ENCODE measurements at places on chromosomes 5 and 9.

- DNase-seq = no peak
These were observed 72.2 kb downstream of the ANKRD55 start for GRCh38 chr5:56160723-56161438.

GRCh38 chr5:38135486-38136039 lies 122.8 kb upstream of the EGFLAM start:
- no peak for DNase-seq

DNA sequence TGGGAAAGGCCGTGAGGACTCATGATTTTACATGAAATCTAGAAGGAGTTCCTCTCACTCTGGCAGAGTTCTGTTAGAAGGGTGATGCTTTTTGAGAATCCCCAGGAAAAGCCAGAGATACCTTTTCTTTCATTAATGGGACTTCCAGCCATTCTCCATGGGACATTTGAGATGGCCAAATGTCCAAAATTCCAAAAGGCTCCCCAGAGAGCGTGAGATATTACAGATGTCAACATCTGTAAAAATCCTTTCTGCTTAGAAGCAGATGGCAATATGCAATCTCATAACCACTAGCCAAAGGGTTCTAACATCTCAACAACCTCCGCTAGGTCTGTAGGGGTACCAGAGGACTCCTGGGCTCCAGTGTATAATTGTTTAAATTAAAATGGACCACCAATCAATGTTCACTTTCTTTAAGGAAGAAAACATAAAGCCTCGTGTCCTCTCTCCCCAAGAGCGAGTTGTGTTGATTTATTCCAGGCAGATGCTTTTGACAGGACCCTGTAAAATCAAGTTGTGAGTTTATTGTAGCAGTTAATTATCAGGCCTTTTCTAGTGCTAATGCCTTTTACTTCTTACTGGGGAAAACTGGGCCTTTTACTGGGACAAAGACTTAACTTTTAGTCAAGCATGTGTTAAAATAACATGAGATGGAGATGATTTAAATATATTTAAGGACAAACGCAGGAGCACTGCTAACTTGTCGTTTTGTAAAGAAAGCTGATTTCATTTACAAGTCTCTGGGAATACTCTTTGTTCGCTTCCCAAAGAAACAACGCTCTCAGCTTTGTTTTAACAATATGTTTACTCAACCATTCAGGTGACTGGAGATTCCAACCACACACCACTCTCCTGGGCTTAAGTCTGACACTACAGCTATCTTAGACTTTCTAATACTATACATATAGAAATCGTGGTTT lies 4.8 kb downstream of the GAS1 start:
- no peak for DNase-seq

- no peak for DNase-seq
These were observed 8.3 kb downstream of the LCN12 start for GRCh38 chr9:136960212-136960937.

DNA sequence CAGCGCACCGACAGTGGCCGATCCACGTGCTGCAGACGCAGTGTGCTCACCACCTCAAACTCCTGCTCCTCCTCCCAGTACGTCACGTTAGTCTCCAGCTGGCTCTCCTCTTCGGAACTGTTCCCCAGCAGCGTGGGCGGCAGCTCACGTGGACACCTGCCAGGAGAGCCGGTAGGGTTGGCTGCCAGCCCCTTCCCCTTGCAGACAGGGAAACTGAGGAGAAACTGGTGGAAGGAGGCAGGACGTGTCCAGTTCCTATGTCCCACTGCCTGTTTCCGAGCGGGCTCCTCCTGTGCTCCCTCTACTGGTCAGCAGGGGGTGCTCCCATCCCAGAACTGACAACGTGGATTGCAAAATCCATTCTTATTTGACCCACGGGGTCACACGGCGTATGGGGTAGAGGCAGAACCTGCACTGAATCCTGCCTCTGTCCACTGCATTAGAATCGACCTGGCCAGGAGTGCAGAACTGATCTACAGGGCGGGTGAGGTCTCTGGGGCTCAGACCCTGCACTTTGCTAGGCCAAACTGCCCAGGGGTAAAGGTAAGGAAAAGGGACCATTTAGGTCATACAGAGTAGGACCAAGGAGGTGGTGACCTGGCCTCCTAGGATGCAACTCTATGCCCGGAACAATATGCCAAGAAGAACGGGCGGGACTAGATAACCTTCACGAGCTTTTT lies 25.7 kb downstream of the PDGFRB start:
- peak; percentile 70 for DNase-seq

DNA sequence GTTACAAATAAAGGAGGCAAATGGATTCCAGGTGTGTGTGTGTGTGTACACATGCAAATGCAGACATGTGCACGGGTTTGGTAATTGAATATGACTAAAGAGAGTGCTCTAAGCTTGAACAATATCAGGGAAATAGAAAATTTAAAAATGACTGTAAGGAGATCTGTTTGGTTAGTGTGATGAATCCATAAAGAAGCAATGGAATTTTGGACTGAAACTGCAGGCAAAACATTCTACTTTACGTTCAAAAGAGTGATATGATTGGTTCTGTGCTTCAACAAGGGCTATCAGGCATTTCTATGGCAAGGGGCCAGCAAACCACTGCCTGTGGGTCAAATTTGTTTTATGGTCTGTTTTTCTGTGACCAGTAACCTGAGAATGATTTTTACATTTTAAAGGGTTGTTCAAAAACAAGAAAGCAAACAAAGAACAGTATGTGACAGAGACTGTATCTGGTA lies 332.8 kb upstream of the KLF9 start:
- no peak for DNase-seq

- DNase-seq = no peak
These were observed 131.4 kb downstream of the ARHGEF28 start for GRCh38 chr5:73757416-73757815.

GRCh38 chr5:20974426-20974825 lies 986.4 kb upstream of the CDH18 start:
- no peak for DNase-seq

- DNase-seq = no peak
These were observed 43.7 kb upstream of the SLIT3 start for GRCh38 chr5:169344629-169345028.

DNA sequence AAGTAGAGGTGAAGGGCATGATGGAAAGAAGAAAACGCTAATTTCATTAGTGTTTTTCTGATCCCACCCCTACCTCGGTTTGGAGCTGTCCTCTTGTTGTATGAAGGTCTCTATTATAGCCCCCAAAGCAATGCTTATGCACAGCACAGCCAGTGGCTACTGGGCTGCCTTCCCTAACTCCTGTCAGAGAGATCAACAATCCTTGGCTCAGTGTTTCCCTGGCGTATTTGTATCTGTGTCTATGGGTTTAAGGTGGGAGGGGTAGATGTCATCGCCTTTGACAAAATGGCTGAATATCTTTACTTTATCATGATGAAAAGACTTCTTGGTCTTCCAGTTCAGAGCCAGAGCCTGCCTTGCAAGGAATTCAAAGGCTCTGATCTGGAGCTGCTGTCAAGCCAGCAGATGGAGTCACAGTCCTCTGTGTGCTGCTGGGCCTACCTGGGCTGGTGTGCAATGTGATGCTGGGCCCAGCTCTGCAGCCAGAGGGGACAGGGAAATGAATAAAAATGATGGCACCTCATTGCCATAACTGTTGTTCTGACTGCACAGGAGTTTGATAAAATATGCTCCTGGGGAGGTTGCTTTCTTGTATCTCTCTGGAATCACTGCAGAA lies 20.1 kb upstream of the HSPA9 start:
- no peak for DNase-seq

DNA sequence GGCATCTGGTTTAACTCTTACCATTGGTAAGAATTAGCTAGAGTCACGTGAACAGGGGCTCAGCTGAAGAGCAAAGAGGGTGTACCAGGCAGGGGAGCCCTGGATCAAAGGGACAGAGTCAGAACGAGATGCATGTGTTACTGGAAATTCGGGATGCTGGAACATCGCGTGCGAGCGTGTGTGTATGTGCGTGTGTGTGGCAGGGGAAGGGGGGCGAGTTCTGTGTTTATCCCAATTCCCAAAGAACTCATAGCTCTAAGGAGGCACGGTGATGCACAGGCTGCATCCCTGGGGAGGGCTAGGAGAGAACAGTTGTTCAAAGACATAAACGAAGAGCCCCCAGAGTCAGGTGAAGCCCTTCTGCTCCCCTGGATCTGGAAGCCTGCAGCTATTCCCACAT lies 353.3 kb downstream of the GADD45G start:
- DNase-seq = no peak

DNA sequence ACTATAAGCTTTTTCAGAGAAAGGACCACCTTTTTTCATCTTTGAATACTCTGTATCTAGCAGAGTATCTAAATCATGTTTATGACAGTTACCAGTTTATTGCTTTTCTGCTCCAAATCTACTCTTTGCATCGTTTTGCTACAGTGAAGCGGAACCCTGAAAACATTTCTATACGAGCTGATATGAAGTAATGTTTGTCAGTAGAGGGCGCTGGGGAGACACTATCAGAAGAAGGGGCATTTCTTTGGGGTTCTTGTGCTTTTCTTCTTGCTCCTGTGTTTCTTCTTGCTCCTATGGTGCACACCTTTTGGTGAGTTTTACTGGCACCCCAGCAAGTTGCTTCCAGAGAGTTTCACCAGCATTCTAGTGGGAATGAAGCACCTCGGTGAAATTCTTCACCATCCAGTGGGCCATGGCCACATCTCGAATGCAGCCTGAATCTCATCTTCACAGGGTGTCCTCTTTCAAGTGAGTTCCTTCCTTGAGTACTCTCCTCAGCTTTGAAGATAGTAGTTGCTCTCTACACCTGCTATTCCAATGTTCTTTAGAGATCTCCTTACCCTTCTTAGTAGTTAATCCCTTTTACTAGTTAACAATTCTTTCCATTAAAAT lies 98.4 kb downstream of the FGF1 start:
- no peak for DNase-seq

GRCh38 chr5:110092955-110093785 lies 403.4 kb downstream of the MAN2A1 start:
- DNase-seq = no peak

- DNase-seq = no peak
These were observed 171.8 kb downstream of the PDE4D start for GRCh38 chr5:59721741-59722140.

- DNase-seq = no peak
These were observed 105.0 kb downstream of the DTWD2 start for GRCh38 chr5:118883362-118883761.

DNA sequence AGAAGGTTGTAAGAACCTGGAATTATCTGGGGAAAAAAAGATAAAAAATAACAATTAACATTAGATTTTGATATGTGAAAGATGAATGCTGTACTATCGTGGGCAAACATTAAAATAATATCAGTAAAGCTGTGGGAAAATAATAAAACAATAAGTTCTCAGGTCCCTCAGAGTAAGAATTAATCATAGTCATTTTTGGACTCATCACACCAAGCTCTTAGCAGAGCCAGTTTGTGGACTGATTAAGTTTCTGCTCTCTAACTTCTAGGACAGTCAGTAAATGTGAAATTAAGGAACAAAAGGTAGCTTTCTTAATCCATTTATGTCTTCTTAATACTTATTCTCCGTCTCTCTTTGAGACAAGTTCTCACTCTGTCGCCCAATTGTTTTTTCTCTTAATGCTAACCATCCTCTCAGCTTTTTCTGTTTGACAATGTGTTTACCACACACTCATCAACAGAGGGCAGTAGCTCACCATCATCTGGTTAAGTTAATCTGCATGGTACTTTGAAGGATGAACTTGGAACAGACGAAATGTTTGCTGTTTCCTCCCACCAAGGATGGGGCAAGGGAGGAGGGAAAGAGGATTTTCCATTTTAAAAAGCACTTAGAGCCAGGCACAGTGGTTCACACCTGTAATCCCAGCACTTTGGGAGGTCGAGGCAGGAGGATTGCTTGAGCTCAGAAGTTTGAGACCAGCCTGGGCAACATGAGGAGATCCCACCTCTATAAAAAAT lies 5.3 kb upstream of the ACO1 start:
- peak; percentile 64 for DNase-seq

GRCh38 chr9:34413231-34413852 lies 36.6 kb upstream of the MYORG start:
- DNase-seq = no peak

DNA sequence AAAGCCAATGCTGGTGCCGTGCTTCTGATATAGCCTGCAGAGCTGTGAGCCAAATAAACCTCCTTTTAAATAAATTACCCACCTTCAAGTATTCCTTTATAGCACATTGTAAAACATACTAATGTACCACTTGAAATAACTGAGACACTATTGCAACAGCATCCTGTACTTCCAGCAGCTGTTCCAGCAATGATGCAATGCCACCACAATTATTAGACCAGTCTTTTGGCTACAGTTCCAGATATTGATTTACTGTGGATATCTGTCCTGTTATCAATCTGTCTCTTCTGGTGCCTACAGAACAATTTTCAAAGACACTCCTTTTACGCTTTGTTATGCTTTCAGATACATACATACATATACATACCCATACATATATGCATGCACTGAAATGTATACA lies 567.9 kb downstream of the TAF11L14 start:
- DNase-seq = no peak

GRCh38 chr5:59840200-59840601 lies 53.3 kb downstream of the PDE4D start:
- no peak for DNase-seq

DNA sequence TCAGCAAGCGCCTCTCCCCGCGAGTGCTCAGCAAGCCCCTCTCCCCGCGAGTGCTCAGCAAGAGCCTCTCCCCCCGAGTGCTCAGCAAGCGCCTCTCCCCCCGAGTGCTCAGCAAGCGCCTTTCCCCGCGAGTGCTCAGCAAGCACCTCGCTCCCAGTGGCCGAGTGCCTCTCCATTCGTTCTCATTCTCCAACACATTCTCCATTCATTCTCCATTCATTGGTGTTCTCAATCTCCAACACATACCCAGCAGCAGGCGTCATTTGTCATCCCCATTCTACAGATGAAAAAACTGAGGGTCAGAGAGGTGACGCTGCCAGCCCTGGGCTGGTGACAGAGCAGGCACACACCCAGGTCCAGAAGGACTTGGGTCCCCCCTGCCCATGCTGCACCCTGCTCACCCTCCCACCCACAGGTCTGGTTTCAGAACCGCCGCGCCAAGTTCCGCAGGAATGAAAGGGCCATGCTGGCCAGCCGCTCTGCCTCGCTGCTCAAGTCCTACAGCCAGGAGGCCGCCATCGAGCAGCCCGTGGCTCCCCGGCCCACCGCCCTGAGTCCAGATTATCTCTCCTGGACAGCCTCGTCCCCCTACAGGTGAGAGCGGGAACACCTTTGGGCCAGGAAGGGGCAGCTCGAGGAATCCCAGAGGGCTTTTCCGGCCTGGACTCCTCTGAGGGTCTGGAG lies 32.5 kb downstream of the PTGES start:
- DNase-seq = no peak

DNA sequence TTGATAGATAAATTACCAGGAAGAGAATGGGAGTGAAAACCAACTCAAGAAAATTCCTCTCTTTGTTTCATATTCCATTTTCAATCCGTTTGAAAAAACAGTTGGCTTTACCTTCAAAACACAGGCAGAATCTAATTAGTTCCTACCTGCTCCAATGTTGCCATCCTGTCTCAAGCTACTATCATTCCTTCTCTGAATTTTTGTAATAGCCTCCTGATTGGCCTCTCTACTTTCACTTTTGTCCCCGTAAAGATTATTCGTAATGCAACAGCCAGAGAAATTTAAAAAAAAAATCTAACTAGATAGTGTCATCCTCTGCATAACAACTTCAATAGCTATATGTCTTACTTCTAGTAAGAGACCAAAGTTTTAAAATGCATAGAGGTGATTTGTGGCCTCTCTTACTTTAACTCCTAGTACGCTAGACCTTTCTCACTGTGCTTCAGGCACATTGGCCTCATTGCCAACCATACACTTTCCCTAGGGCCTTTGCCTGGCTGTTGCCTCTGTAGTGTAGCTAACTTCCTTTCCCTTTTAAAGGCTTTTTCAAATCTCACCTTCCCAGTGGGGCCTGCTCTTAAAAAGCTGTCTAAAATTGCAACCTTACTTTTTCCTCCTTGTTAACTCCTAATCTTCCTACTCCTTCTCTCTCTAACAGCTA lies 311.3 kb upstream of the GRIN3A start:
- DNase-seq = no peak

GRCh38 chr5:132000677-132001453 lies 10.6 kb downstream of the ACSL6 start:
- DNase-seq = peak; percentile 77
